NCI-H1436 treated with DMSO at 0.1 percent for 48 hours (cell line): ENCODE measurements at places on chromosomes 16 and 17.

DNA sequence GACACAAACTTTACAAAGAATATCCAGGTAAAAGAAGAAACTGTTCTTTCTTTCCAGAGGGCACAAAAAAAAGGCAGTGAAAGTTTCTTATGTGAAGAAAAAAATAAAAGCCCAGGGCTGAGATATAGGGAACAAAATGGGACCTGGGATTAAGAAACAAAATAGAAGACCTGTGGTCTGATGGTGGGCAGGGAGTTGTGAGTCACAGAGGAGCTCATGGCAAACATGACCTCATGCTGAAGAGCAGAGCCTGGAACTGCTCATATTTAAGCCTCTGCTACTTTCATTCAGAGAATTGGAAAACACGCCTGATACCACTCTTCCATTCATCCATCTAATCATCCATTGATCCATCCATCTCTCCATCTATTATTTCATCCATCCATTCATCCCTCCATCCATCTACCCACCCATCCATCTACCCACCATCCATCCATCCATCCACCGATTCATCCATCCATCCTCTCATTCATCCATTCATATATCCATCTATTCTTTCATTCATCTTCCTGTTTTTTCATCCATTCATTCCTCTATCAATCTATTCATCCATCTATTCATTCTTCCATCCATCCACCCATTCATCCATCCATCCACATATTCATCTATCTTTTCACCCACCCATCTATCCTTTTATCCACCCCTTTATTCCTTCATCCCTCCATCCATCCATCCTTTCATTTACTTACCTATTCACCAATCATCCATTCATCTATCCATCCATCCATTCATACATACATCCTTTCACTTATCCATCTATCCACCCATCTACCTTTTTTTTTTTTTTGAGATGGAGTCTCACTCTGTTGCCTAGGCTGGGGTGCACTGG is 30.0 kb downstream of the WFDC1 start:
- no peak for DNase-seq

DNA sequence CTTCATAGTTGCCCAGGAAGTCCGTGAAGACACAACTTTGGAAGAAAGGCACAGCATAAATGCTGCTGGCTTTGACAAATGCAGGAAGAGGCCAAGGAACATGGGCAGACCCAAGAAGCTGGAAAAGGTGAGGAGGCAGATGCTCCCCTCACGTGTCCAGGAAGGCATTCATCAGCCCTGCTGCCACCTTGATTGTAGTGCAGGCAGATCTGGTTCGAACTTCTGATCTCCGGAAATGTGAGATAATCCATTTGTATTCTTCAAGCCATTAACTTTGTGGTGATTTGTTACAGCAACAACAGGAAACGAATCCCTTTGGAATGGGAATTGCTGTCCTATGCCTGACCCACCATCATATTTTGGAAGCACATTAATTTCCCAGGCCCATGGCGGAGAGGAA is 28.5 kb upstream of the LCMT1 start:
- no peak for DNase-seq

GRCh38 chr17:77312786-77313599 is 172.2 kb downstream of the SEC14L1 start:
- DNase-seq: no peak

DNA sequence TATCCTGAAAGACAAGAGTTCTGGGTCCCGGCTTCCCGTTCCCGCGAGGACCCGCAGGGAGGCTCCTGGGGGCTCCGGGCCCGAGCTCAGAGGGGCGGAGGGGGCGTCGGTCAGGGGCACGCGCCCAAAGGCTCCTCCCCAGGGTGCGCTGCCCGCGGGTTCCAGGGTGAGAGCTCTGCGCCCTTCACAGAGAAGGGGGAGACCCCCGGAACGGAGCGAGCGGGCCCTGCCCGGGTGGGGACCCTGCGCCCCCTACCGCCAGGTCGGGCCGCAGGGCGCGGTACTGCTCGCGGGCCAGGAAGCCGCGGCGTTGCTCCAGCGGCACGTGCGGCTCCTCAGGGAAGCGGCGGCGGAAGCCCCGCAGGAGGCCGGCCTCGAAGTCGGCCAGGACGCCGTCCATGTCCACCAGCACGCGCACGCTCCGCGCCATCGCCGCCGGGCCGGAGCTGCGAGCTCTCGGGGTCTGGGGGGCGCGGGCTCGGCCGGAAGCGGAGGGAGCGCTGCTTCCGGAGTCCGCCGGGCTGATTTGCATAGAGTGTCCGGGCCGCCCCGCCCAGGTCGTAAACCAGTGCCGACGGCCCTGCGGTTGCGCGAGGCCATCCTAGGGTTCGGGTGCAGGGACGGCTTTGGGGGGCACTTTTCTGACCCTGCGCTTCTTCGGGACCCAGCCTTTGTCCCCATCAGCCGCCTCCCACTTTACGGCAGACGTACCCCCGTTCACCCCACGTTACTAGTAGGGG is at the start of gene NT5C:
Gene NT5C (minus strand): TSS at position 465 of the 740 bp plus-strand sequence. CDS start 35 bp downstream, at position 430.
- no peak for DNase-seq

- DNase-seq: no peak
Observed at GRCh38 chr17:37174205-37174604, 201.6 kb upstream of the C17orf78 start.

DNA sequence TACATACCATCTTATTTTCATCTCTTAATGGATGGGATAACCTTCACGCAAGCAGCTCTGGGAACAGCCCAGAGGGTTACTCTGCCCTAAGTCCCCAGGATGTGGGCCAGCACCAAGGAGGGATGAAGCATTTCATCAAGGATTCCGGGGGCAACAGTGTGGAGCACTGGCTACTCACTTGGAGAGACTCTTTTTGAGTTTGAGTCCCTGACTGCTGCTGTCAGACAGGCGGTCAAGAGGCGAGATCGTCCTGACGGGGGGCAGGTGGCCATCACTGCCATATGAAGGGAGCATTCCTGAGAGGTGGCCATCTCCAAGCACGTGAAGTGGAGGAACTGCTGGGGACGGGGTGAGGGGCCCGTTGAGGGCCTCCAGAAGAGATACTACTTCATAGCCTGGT is 18.1 kb upstream of the FOXJ1 start:
- DNase-seq: no peak

DNA sequence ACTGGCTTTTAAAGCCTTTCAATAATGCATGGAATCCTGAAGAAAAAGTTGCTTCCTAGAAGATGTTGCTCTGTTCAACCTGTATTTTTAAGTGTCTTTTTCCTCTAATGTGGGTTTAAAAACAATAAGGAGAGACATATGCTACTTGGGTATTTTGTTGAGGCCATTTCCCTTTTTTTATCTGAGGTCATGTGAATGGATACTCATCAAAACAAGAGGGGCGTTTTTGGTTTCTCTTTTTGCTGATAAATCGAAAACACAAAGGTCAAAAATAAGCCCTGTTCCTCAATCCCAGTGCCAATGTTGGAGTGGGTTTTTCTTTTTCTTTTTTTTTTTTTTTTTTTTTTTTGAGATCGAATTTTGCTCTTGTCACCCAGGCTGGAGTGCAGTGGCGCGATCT is 468.0 kb upstream of the RBFOX1 start:
- DNase-seq: no peak

DNA sequence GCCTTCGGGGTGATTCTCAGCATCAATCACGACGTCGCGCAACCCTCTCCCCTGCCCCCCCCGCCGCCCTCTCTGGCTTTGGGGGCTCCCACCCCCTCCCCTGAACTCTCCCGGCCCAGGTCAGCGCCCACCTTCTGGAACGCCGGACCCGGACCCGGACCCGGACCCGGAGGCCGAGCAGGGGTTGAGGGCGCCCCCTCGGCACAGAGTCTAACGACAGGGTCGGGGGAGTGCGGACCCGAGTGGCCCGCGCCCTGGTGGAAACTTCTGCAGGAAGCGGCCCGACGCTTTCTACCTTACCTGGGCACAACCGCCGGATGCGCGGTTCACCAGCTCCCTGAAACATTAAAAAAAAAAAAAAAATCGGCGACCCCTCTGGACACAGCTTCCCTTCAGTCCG is 16.2 kb downstream of the SALL1 start:
- no peak for DNase-seq

GRCh38 chr16:79767421-79768275 is 167.1 kb upstream of the MAF start:
- DNase-seq: no peak

DNA sequence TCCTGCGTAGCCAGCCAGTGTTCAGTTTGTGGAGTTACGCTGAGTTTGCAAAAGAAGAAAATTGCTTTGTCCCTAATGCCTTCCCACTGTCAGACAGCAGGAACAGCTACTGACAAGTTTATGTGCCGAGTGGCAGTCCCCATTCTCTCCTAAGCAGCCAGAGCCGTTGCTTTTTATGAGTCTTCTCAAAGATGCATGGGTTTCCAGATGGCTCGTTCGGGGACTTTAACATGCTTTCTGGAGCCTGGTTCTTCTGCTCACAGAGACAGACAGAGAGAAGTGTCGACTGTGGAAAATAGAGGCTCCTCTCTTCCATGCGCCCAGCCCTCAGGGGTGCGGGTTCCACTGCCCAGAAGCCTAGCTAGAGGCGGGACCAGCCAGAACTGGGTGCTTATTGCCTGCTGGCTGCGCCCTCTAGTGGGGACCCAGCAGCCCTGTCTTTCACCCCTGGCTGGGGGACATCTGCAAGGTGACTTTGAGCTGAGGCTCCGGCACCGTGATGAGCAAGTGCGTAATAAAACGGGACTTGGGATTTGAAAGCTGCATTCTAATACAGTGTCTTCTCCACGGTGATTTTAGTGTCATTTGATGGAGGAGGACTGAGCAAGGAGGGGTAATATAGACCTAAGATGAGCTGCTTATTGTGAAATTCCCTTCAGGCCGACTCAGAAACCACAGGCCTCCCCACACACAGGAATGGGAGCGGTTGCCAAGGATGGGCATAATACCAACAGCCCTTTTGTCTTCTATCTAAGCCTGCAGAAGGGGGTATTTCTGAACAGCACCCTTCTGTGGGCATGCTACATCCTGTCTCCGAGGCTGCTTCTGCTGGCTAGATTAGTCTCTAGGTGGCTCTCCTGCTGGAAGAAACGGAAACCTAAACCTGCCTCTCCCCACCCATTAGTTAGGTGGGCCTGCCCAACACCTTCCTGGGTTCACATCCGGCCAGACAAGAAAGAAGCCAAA is 73.1 kb downstream of the CCDC182 start:
- DNase-seq: peak; percentile 87

DNA sequence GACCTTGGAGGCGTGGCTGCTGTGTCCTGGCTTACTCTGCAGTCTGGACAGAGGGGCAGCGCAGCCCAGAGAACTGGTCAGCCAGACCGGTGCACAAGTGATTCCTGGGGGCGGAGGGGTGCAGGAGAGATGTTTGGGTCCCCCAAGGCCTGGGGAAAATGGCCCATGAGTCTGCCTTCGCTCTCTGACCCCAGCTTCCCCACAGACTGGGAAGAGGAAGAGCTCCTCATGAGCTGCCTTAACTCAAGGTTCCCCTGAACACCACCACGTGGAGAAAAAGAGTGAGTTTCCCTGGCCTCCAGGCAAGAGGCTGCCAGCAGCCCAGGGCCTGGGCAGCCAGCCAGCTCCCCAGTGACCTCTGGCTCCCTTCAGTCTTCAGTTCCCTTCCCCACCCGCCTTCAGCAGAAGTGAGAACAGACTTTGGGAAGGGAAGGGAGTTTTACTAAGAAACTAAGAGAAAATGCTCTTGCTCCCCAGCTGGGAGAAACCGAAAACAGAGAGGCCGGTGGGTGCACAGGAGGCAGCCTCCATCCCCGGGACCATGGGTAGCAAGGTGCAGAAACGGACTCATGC is 2.0 kb upstream of the C17orf99 start:
- DNase-seq: no peak

DNA sequence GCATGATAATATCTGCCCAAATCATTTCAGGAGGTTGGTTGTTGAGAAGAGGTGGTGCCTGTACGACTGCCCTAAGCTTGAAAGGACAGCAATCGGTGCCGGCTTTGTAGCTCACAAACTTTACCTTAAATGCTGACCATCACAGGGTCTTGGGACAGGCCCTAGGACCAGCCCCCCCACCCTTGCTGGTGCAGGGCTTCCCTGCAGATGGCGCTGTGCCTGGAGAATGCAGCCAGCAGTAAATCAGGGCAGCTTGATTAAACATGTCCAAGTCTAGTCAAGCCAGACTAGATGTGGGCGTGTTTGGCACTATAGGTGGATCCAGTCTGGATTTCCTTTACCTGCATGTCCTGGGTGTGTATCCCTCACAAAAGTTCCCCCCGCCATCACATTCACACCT is 135.5 kb upstream of the CRHR1 start:
- no peak for DNase-seq

GRCh38 chr17:11363565-11364117 is 122.6 kb downstream of the SHISA6 start:
- no peak for DNase-seq

DNA sequence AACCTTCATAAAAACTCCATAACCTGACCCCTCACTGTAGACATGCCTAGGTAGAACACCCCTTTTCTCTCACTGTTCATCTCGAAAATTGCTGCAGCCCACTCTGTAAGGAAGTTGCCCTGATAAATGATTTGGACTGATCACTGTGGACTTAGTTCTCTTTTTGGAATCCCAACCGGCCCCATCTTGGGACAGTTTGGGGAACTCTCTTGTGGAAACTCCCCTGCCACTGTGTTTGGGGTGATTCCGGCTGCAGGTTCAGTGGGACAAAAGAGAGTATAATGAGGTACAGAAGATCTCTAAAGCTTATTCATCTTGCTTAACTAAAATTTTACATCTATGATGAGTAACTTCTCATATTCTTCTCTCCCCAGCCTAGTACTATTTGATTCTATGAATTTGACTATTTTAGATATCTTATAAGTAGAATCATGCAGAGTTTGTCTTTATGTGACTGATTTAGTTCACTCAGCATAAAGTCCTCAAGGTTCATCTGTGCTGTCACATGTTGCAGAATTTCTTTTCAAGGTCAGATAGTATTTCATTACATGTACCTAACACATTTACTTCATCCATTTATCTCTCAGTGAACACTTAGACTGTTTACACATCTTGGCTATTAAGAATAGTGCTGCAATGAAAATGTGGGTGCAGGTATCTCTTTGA is 84.9 kb downstream of the ABCA8 start:
- no peak for DNase-seq

DNA sequence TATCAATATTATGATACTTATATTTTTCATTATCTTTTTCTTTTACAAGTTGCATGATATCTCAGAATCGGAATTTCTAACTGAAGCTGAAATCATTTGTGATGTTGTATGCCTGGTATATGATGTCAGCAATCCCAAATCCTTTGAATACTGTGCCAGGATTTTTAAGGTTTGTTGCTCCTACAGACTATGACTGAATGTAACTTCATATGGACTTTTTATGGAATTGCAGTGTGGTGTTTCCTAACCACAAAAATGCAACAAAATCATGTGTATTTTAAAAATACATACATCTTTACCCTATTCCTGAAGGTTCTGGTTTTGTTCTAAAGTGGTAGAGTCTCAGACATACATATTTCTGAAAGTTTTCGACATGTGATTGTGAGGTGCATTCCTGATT is 58.8 kb upstream of the RHBDL3 start:
- no peak for DNase-seq

GRCh38 chr16:62829607-62830006 is 793.4 kb upstream of the CDH8 start:
- no peak for DNase-seq
